ENCODE measurements at places on chromosomes 3 and 15.

DNA sequence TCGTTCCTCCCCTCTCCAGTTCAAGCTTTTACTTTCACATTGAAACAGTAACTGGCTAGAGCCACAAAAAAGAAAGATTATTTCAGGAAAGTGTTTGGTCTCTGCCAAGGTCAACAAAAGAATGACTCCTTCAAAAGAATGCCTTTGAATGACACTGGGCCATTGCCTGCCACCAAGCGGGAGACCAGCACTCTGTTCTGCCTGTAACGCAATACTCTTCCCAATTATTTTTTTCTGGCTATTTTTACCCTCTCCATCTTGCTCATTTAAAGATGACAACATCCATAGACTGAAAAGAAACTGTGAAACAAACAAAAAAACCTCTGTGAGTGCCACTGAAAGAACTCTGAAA lies 37.3 kb downstream of the EHHADH start:
- no peak for DNase-seq

- DNase-seq: no peak
Measured at GRCh38 chr3:11304175-11304574, 32.0 kb downstream of the ATG7 start.

DNA sequence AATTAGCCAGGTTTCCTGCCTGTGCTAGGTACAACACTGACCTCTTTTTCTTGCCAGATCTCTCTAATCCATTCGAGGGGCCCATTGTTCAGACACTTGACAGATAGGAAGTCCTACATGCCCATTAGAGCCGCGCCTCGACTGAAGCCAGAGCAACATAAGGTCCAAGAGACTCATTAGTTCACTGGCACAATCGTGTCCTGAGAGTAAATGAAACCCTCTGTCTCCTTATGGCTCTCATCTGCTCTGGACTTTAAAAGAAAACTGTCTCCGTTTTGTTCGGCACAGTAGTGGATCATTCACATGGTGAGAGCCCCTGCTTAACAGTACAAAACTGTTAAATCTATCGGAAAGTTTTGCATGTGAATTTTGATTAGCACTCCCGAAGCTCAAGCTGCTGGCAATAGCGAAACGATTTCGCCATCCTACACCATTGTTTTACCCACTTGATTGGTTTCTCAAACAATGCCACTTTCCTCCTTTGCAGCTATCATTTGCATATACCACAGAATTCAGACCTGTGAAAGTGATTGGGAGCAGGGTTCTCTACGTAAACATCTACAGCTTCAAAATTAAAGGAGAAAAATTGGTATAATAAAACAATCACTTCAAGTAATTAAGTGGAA lies 19.0 kb upstream of the C15orf61 start:
- no peak for DNase-seq

GRCh38 chr3:134001251-134001650 lies 28.5 kb downstream of the SLCO2A1 start:
- no peak for DNase-seq

- DNase-seq: no peak
Measured at GRCh38 chr3:192187485-192188051, 539.8 kb downstream of the FGF12 start.

DNA sequence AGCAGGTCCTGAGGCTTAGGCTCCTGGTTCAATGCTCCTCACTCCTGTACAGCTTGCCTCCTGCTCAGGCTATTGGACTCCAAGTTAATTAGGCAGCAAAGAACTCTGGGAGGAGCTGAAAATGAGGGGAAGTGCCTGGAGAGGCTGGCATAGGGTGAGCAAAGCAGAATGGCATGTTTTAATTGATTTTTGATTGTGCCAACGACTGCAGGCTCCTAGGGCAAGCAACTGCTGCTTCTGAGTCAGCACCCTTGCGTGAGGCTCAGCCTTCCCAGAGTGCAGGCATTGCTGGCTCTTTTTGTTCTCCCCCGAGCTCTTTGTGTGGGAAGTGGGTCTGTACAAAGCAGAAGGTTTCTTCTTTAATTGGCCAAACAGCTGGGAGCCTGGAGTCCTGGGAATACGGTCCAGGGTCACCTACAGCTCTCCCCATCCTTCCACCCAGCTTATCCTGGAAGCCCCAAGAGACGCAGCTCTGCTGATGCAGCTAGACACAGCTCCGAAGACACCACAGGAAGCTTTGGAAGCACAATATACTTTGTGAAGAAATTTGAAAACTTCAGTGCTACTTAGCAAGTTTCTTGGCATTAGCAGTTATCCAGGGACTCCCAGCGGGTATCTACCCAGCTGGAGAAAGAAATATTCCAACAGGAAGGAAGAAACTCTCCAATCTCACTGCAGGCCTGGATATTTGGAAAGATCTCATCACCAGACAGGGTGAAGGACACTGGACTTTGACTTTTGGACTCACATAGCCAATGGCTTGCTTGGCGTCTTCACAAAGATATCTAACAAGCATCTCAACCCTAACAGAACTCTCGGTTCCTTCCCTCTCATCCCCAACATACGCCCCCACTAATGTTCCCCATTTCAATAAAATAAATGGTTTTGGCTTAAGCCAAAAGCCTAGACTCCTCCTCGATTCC lies 76.8 kb downstream of the BDH1 start:
- no peak for DNase-seq

- no peak for DNase-seq
Measured at GRCh38 chr15:57403566-57404325, 27.4 kb downstream of the CGNL1 start.

DNA sequence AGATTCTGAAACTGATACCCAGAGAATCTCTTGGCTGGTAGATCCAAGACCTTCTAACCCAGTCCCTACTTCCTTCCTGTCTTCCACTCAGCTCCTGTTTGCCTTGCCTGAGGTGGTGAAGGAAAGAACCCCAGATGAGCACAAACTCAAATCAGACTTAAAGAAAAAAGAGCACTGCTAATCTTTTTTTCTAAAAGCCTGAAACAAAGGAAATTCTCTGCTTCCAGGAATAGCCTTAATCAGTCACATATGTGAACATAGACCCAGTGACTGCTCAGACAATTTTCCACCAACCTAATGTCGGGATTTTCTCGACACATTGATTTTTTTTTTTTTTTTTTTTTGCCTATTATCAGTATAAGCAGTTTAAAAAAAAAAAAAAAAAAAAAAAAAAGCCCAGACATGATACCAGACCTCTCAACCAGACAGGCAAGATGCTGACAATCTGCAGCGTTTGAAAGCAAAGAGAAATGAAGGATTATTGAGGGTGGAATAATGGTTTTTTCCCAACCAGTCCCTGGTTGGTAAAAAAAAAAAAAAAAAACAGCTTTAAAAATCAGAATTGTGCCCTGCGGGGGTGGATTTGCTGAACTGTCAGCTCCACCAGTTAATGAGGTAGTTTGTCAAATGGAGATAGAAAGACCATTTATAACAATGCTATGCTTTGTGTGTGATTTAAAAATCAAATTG lies 256.8 kb upstream of the RARB start:
- DNase-seq: no peak

GRCh38 chr3:89270201-89270600 lies 162.8 kb downstream of the EPHA3 start:
- DNase-seq: no peak

DNA sequence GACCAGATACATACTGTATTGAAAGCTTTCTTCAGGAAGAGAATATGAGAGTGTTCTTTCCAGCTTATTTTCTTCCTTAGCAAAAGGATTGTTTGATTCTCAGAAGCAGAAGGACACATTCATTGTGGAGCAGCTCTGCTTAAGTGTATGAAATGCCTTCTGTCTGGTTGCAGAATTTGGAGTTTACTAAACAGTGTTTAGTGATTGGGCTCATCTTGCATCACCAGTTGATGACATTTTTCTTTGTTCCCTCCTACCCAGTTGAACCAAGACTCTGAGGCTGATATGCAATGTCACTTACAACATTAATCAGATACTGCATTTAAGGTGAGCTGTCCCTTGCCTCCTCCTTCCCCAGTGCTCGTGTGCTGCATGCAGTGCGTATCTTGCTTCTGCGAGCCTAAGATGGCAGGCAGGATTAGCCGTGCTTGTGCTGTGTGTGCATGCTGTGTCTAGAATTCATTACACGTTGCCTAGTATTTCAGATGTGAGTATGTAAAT lies 18.4 kb downstream of the ZBTB38 start:
- no peak for DNase-seq

DNA sequence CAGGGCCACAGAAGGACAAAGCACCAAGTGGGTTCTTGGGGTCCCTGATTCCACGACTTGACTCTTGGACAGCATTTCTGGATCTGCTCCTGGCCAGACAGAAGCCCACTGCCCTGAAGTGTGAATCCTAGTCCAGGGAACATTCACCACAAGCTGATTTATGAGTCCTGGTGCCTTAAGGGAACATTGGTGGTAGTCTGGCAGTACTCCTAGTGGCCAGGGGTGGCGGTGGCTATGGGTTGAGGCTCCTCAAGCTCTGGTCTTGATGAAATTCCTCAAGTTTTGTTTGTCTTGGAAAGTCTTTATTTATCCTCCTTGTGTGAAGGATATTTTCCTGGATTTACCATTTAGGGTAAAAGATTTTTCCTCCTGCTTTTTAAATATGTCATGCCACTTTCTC lies 307.5 kb downstream of the PYDC2 start:
- DNase-seq: peak; percentile 44

- DNase-seq: peak; percentile 34
Measured at GRCh38 chr15:55694652-55695150, 48.3 kb downstream of the PRTG start.

DNA sequence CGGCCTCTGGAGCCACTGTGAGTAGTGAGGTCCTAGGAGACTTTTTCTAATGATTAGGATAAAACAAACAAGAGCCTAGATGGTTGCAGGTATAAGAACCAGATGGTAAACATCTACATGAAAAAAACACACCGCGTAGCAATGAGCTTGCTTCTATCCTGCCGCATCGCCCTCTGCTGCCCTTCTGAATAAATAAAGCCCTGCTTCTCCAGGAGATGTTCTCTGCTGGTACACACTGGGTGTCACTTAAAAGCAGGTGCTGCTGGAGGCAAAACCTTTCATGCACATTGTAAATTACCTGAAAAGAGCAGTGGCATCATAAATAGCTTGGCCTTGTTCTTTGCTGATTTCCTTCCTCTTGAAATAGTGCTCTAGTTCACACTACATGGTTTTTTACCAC lies 164.4 kb upstream of the TOPAZ1 start:
- DNase-seq: no peak

DNA sequence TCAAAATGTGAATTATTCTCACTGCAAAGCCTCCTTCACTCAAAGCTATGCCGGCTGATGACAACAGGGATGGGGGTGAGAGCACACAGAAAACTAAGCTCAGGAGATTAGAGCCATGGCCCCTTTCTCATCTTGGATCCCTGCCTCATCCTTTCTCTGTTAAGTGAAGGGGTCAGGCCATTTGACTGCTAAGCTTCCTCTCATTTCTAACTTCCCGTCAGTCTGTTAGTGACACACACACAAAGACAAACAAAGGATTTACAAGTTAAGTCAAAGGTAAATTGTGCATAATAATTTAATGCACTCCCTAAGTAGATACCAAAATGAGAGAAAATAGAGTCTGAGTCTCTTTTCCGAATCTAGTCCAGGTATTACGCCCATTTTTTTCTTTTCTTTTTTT lies 1.2 kb downstream of the SS18L2 start:
- no peak for DNase-seq

GRCh38 chr3:143081844-143082778 lies 37.5 kb upstream of the CHST2 start:
- DNase-seq: no peak

GRCh38 chr3:183428447-183429211 lies at the start of gene MCF2L2:
MCF2L2 (minus strand) TSS chr3:183428619; CDS start chr3:183427977, 642 bp downstream.
- DNase-seq: peak; percentile 78

- peak; percentile 33 for DNase-seq
Measured at GRCh38 chr15:96327155-96327741, 3.3 kb upstream of the NR2F2 start.

GRCh38 chr3:116630494-116630893 lies 79.1 kb upstream of the TUSC7 start:
- no peak for DNase-seq

DNA sequence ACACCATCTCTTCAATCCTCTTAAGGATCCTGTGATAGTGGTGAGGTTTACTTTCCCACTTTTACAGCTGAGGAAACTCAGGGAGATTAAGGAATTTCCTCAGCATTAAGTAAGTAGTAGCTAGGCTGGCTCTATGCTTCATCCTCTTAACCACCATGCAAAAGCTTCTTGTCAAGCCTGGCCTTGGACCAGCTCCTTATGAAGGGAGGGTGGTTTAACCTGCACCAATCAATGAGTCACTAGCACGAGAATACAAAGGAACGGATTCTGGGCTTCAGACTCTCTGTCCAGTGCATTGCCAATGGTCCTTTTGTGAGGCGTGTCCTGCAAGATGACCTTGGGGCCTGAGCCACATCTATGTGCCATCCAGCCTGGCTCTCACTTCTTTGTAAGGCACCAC lies 202.0 kb upstream of the CFAP20DC start:
- DNase-seq: no peak

DNA sequence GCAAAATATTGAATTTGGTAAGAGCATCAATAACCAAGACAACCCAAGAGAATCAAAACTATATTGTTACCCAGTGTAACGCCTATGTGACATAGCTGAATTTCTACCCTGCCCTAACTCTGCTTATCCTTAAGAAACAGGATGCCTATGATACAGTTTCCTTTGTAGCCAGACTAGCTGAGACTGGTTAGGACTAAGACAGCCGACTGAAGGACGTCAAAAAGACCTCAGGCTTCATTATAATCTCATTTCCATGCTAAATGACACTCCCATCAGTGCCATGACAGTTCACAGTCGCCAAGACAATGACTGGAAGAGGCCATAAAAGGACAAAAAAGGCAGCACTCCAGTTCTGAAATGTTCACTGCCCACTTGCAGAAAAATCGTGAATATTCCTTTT lies 66.8 kb downstream of the GBE1 start:
- DNase-seq: no peak

- no peak for DNase-seq
Measured at GRCh38 chr15:96183867-96184266, 146.6 kb upstream of the NR2F2 start.

DNA sequence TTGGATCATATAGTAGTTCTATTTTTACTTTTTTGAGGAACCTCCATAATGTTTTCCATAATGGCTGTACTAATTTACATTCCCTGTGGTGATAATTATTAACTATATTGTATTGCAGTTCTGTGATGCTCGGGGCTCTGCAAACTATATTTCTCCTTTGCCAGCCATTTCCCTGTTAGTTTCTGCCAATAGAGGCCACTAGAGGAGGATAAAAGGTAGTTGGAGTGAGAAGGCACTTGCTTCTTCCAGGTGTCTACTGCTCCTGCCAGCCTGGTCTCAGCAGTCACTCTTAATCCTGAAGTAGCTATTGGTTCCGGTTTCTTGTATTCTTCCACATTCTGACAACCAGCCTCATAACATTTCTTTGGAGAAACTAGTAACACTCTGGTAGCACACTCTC lies 233.9 kb upstream of the GBE1 start:
- no peak for DNase-seq

DNA sequence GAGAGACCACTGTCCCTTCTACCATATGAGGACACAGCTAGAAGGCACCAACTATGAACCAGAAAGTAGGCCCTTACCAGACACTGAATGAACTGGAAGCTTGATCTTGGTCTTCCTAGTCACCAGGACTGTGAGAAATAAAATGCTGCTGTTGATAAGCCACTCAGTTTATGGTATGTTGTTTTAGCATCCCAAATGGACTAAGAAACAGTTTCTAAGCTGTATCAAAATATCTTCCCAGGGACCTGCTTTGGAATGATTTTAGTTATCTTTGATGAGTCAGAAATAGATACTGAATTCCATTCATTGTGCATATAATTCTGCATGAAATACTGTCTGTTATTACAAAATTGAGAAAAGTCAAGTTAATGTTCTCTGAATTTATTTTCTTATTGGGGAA lies 18.6 kb downstream of the WDR76 start:
- no peak for DNase-seq

- DNase-seq: no peak
Measured at GRCh38 chr15:58539548-58539947, 107.8 kb downstream of the LIPC start.
